Type B pancreatic cell (in vitro differentiated cells): ENCODE measurements at places on chromosomes 16 and 17.

DNA sequence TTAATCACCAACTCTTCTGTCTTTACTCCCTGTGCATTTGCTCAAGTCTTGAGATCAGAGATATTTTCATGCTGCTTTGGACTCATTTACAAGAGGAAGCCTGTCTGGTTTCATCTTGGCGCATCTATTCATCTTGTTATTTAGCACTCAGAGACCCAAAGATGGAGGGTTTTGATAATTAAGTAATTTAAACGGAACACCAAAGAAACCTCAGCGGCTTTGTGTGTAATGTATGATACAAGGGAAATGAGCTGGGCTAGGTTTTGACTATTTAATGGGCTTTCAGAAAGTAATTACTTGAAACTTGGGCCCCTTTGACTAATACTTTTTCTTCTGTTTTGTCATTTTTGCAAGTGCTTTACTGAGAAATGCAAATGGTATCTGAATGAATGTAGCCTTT lies 66.2 kb upstream of the CACNG3 start:
- DNase-seq, result no peak

DNA sequence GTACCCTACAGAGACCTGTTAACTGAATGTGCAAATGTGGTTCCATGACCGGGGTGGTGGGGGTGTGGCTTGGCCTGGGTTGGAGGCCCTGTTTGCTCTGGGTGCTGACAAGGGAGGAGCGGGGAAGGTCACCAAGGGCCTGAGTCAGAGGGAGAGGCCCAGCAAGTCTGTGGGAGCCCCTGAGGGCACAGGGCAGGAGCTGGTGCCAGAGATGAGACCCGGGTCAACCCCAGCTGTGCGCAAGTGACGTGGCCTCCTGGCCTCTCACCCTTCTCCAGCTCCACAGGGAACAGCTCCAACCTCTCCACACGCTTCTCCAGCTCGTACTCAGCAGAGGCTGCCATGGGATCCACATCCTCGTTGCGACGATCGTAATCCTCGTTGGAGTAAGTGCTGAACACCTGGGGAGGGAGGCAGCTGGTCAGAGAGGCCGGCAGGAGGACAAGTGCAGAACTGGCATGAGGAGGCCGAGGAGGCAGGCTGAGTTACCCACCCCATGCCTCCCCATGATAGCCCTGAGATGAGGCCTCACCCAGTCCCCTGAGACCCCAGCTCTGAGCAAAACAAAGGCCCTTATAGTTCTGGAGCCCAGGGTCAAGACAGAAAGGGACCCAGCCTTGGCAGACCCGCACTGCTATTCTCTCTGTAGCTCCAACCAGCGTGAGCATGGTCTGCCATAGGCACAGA lies 5.5 kb downstream of the PPP1R9B start:
- DNase-seq, result no peak

DNA sequence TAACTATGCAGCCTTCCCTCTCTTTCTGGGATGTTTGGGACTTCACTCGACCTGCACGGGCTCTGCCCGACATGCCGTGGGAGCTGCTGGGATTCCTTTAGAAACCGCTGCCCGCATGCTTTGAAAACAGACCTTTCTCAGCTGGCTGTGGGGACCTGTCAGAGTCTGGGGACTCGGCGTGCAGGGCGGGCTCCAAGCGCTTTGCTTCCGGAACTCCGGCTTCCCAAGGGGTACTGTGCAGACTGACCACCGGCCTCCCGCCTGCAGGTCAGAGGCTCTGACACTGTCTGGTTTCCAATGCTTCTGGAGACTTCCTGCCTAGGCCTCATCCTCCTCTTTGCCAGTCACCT lies 11.8 kb downstream of the PRSS27 start:
- no peak for DNase-seq

- no peak for DNase-seq
Observed at GRCh38 chr16:15701975-15702970, 52.2 kb downstream of the NDE1 start.

DNA sequence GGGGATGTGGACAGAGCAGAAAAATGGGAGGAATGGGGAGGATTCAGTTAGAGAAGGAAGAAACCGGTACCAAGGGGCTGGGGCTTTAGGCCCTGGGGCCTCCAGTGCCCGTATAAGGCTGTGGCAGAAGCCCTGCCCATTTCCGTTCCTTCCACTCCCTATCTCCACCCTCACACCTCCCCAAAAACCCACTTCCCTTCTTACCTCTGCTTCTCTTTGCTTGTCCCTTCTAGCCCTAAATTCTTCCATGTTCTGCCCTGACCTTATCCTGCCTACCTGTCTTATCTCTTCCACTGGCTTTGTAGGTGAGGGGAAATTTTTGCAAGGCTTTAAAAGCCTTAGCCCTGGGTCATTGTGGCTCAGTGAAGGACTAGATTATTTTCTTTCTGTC lies 4.1 kb downstream of the RNF167 start:
- no peak for DNase-seq

DNA sequence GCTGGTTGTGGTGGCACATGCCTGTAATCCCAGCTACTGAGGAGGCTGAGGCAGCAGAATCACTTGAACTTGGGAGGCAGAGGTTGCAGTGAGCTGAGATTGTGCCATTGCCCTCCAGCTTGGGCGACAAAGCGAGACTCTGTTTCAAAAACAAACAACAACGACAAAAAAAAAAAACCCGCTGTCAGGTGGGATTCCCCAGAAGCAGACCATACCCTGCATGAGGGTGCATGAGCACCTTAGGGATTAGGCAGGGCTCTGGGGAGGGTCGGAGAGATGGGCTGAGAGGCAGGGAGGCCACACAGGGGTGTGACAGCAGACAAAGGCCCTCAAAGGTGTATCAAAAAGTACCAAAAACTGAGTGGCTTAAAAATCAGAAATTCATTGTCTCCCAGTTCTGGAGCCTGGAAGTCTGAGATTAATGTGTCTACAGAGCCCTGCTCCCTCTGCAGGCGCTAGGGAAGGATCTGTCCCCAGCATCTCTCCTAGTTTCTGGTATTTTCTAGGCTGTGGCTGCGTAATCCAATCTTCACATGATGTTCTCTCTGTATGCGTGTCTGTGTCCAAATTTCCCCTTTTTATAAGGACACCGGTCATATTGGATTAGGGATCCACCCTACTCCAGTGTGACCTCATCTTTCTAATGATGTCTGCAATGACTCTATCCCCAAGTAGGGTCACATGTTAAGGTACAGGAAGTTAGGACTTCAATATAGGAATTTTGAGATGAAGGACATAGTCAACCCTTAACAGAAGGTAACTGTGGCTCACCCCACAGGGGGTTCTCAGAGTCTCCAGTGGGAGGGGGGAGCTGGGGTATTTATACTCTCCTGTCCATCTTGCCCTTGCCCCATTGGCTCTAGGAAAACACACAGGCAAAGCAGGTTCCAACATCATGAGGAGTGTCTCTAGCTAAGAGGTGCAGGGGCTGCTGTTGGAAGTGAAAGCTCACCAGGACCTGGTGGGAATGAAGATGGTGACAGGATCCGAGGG lies 13.6 kb upstream of the TVP23A start:
- DNase-seq, result no peak

GRCh38 chr17:8806926-8807550 lies 7.9 kb upstream of the MFSD6L start:
- DNase-seq, result no peak
